ENCODE measurements at places on chromosomes 3 and 15.

GRCh38 chr3:81770710-81771109 lies 9.3 kb upstream of the GBE1 start:
- no peak for DNase-seq

DNA sequence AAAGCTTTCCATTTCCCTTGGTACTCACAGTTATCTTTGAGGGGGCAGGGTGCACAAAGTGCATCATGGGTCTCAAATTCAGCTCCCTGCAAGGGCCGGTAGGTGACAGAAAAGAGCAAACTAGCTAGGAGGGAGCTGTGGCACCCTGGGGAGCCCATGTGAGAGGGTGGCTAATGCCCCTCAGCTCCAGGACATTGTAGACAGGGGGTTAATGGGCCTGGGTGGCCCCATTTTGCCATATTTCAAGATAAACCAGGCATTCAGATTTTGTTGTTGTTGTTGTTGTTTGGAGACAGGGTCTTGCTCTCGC lies 3.7 kb upstream of the SLC6A6 start:
- DNase-seq: no peak

DNA sequence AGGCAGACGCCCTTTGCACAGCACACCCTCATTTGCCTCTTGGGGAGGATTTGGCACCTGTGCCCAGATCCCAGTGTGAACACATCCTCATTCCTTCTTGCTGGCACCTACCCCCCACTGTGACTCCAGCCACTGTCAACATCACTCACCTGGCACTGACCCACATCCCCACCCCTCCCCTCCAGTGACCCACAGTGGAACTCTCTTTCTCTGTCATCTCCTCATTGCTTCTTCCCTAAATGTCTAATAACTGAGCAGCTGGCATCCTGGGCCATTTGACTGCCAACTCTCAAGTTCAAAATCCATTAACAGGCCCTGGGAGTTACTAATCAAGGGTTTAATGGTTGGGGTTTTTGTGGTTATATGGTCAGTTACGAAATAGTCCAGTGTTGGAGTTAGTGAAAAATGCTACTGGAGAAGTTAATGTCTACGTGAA lies 14.4 kb downstream of the SNAPC5 start:
- no peak for DNase-seq

DNA sequence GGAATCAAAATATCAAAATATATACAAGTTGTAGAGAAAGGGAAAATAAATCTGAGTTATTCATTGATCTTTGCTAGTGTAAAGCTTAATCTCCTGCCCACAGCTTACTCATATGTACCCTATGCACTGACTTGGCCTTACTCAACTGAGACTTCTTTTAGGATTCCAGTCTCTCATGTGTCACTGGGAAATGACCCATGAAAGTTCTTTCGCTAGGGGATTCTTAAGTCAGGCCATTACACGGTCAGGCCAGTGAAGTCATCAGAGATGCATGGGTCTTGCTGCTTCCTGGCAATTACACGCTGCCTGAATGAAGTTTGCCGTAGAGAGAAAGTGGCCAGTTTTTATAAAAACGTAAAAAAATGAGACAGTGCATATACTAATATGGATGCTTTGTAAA lies 20.7 kb upstream of the LPP start:
- no peak for DNase-seq

DNA sequence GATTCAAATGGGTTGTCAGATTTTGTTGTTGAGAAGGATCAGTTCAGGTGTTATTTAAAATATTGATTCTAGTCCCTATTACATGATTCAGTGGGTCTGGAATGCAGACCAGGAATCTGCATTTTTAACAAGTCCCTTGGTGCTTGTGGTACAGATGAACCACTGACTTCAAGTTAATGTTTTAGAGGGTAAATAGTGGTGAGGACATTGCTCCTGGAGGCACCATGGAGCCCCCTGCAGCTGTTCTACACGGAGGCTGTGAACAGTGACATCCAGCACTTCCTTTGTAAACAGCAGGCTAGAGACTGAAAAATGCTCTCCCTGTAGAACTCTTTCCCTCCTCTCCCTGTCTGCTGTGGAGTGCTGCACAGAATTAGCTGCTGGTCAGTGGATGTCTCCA lies 4.8 kb upstream of the FSIP1 start:
- no peak for DNase-seq

DNA sequence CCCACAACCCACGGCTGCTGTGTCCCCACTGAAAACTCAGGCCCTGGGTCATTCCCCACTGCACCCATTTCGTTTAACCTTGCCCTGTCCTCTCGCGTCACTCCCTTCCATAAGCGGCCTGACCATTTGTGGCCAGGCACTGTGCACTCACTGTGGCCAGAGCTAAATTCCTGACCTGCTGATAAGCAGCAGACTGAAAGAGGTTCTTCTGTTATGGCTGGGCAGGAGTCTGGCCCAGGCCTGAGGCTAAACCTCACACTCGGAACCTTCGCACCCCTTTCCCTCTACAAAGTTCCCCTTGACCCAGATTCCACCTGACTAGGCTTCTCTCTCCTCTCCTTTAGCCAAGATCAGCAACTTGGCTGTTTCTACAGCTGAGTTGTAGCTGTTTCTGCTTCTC lies 62.3 kb downstream of the ADAMTS17 start:
- DNase-seq: no peak

DNA sequence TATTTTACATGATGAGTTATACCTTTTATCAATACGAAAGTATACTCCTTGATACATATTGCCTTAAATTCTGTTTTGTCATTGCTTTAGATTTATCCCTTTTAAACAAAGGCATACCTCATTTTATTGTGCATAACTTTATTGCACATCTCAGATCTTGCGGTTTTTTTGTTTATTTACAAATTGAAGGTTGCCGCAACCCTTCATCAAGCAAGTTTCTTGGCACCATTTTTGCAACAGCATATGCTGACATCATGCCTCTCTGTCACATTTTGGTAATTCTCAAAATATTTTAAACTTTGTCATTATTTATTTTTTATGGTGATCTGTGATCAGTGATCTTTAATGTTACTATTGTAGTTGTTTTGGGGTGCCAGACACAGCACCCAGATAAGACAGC lies 20.9 kb downstream of the SNRK start:
- DNase-seq: no peak
